ENCODE measurements at places on chromosomes 13 and 19. TPM values are rescaled to one million over a fixed set of nuclear protein-coding genes. Genes with fewer than 3 reads are reported as not detected.

DNA sequence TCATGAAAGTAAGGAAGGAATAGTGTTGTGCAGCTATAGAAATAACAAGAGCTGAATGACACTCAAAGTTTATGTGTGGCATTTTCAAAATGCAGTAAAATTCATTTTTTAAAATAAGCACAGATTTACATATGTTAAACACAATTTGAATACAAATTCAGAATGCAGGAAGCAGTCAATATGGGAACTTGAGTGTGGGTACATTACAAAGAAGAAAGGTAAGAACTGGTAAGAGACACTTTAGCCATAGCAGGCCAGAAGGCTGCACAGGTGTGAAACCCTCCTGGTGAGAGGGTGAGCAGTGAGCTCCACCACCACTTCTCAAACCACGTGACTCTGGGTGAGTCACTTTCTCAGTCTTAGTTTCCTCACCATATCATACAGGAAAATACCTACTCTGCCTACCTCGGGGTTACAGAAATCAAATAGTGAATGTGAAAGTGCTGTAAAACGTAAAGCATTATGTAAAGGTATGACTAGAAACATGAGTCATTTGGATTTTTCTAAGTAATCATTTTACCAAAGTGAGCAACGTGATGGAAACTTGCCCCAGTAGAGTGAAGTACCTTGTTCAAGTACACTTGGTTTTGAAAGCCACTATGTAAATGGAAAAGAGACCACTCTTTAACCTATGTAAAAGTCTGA, 40.5 kb downstream of the USP12 start:
- peak; percentile 5 for DNase-seq

GRCh38 chr19:17703824-17704463, 15.3 kb upstream of the MAP1S start:
- DNase-seq, result no peak

DNA sequence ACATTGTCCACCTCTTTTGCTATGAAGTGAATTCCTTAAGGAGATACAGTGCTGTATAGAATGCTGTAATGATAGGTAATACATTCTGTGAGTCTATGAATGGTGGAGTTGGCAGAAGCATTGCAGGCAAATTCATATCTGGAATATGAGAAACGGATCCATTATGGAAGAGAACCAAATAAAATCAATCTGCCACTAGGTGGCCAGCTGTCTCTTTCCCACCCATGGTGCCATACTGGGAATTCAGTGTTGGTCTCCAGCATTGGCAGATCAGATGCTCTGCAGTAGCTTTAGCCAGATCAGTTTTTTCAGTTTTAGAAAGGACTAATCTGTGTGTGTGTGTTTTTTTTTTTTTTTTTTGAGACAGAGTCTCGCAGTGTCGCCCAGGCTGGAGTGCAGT, 27.6 kb downstream of the DNAJC3 start:
- no peak for DNase-seq

- DNase-seq, result no peak
These were observed 209.9 kb downstream of the TUBA3C start for GRCh38 chr13:18971576-18972219.

GRCh38 chr13:26831336-26831908, 70.8 kb upstream of the GPR12 start:
- DNase-seq, result no peak

DNA sequence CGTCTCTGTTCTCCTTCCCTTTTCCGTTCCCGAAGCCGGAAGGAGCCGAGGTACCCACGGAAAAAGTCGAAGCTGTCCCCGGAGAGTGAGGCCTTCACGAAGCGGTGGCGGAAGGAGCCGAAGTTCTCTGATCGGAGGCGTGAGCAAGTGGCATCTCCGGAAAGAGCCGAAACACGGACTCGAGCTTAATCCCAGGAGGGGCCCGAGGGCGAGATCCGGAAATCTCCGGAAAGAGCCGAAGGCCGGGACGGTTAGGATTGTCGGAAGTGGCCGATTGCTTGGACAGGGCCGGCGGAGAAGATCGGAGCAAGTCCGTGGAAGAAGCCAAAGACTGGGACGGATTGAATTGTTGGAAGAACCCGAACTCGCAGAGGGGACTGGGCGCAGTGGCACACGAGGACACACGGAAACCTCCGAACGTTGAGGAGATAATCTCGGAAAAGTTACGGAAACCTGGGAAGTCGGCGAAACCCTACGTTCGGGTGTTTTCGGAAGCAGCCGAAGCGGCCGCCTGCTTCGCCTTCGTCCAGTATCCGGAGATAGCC, 440 bp upstream of the U2AF2 start:
- peak; percentile 90 for DNase-seq

DNA sequence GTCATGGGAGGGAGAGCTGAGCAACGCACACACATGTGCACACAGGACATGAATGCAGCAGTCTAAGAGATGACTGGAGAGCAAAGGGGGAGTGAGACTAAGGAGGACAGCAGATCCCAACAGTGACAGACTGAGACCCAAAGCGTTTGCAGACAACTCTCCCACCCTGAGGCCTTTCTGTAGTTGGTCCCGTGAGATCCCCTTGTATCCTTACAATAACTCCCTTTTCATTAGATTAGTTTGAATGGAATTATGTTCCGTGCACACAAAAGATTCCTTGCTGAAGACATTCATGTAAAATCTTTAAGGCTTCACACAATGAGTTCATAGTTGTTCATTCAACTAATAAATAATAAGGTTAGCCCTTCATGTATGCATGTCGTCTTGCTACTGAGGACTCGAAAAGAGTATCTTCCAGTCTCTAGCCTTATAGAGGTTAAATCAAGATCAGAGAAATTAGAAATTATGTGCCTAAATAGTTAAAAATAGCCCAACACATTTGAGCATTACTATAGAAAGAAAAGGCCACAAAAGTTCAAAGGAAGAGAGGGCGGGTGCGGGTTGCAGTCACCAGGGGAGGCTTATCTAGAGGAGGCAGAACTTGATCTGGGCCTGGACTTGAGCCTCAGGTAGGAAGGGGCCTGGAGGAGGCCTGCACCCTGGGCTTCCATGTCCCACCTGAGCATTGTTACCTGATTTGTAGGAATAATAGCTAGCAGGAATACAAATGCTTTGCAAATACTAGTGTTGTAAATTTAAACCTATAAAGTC, 3.1 kb upstream of the GTF3A start:
- DNase-seq, result no peak

- no peak for DNase-seq
These were observed 554.6 kb downstream of the RFC3 start for GRCh38 chr13:34372581-34372980.

DNA sequence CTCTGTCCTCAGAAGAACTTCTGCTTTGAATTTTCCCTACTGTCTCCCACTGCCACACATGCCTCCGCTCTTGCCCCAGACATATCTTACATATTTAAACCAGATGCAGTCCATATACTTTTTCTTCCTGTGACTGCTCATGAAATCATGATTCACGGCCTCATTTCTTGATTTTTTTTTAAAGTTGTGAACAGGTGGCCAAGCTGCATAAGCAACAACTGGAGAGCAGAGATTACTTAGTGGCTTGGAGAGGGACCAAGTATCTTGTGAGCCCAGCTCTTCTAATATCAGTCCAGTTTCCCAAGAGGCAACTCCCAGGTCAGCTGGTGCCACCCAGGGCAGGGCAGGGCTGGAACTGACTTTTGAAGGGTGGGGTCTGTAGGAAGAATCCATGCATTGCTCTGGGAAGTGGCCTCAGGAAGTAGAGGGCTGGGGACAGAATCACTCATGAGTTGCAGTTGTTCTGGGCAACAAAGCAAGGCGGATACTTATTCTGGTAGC, 152.4 kb downstream of the LMO7 start:
- DNase-seq, result no peak

- no peak for DNase-seq
These were observed 7.7 kb downstream of the CDX2 start for GRCh38 chr13:27961227-27962085.

The TLE2 gene
- total RNA-seq, result 9.4 TPM

The SERP2 gene
- total RNA-seq, result 5.1 TPM

The ACOD1 gene
- not detected for total RNA-seq

Data from kidney epithelial cell (primary cell).